Activated CD8-positive, alpha-beta memory T cell treated with anti-CD3 and anti-CD28 coated beads, Interleukin-2, amount 50 U/mL, for 4 hours (primary cell): ENCODE measurements at places on chromosomes 2 and 18.

DNA sequence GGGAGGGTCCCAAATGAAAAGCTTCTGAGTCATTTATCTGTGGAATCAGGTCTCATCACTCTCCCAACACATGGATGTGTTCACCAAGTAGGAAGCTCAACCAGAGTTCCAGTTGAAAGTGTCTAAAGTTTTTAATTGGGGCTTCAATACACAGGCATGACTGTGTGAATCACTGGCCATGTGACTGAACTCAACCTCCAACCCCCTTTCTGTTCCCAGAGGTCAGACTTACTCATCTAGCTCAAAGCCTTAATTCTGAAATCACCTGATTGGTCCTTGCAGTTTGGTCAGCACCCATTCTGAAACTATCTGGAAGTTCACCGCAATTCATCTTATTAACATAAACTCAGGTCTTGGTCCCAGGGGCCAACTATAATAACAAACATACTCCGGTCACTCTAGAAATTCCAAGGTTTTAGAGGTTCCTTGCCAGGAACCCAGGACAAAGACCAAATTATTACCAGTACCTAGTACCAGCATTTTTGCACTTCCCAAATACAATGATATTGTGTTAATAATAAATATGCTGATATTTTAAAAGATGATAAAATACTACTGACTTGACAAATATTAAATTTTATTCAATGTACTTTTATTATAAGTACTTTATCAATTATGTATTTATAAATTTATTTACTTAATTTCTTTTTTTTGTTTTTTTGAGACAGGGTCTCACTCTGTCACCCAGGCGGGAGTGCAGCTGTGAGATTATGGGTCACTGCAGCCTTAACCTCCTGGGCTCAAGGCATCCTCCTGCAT, 10.7 kb upstream of the RBM45 start:
- no peak for DNase-seq

DNA sequence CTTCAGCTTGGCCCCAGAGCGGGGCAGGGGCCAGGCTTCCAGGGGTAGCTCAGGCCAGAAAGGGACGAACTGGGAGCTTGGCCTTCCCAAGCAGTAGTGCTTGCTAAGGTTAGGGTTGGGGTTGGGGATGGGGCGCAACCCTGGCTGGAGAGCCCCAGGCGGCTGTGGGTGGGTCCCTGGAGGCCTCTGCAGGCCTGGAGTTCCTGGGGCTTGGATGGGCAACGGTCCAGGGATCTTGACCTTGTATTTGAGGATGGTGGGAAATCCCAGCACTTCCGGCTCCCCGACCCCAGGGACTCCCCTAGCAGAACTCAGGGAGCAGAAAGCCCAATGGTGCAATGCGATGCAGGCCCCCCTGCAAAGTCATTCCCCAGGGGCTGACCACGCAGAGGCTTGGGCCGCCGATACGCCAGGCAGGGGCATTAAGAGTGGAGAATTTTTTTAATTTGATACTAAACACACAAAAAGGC, 12.6 kb upstream of the MLPH start:
- no peak for DNase-seq

GRCh38 chr2:166614503-166614902, 120.5 kb upstream of the SCN7A start:
- no peak for DNase-seq

DNA sequence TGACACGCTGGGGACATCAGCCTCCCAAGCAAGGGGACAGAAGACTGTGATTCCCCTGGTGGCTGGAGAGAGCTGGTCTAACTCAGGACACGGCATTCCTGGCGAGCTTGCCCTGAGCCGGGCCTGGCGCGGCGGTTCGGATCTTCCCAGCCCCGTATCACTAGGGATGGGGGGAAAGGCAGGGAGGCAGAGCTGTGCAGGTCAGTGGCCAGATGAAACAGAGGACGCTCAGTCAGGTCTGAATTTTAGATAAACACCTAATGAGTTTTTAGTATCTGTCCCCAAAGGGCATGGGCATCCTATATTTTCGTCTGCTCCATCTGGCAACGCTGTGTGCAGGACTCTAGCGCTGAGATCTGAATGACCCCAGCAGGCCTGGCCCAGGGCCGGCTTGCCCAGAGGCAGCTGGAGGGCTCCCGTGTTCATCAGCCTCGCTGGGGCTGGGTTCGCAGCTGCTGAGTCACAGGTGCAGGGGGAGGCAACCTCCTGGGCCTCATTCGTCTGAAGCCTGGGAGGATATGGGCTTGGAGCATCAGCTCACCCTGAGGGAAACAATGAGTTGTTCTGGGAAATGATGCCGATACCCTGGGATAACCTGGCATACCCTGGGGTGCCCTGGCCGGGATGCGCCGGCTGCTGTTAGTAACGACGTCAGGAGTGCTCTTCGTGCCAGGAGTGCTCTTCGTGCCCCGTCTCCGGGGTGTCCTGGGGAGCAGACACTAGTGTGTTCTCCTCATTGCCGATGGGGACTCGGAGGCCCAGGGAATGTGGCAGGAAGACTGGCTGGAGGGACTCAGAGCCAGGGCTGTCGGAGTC, 48.1 kb upstream of the HPCAL1 start:
- peak; percentile 10 for DNase-seq

GRCh38 chr18:35030277-35030989, 10.8 kb upstream of the MAPRE2 start:
- no peak for DNase-seq

DNA sequence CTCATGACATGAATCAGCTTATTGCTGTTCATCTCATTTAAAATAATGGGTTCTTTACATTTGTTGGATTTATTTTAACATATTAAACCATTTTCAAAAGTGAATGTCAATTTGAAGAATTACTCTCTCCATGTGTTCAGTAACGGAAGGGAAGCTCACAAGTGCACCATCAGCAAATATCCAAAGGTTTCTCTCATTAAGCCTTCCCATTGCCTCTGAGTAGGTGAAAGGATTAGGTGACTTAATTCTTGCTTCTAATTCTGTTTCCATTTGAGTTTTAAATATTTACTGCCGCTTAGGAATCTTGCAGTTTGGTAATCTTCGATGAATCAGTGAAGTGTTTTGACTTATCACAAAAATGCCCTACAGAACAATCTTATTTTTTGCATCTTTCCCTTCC, 145.1 kb upstream of the NYAP2 start:
- DNase-seq = no peak
